ENCODE measurements at places on chromosomes 3 and 15.

GRCh38 chr3:29955413-29955812 lies 651.0 kb upstream of the TGFBR2 start:
- H3K4me3 ChIP-seq, result no peak overlapping the region
- H3K27me3 ChIP-seq, result no peaks in the 10 kb centered on the region
- no peaks in the 10 kb centered on the region for H3K4me1 ChIP-seq
- no peak overlapping the region for H3K27ac ChIP-seq
- no peak for DNase-seq

GRCh38 chr3:60001369-60001768 lies 951.5 kb upstream of the CFAP20DC start:
- no peaks in the 10 kb centered on the region for H3K36me3 ChIP-seq
- H3K27me3 ChIP-seq, result no peaks in the 10 kb centered on the region
- no peak for DNase-seq
- H3K4me1 ChIP-seq, result no peaks in the 10 kb centered on the region

GRCh38 chr3:126540342-126540849 lies 16.4 kb downstream of the CHST13 start:
- peaks cover 8% of the 10 kb centered on the region for H3K4me1 ChIP-seq
- H3K36me3 ChIP-seq, result no peaks in the 10 kb centered on the region
- H3K4me3 ChIP-seq, result no peak overlapping the region
- DNase-seq, result no peak
- no peaks in the 10 kb centered on the region for H3K27me3 ChIP-seq

GRCh38 chr3:9087831-9088413 lies 124.7 kb upstream of the RAD18 start:
- H3K4me3 ChIP-seq, result no peak overlapping the region
- no peak for DNase-seq
- peak overlapping the region; percentile 19 for H3K27ac ChIP-seq
- H3K27me3 ChIP-seq, result no peaks in the 10 kb centered on the region
- no peaks in the 10 kb centered on the region for H3K36me3 ChIP-seq

DNA sequence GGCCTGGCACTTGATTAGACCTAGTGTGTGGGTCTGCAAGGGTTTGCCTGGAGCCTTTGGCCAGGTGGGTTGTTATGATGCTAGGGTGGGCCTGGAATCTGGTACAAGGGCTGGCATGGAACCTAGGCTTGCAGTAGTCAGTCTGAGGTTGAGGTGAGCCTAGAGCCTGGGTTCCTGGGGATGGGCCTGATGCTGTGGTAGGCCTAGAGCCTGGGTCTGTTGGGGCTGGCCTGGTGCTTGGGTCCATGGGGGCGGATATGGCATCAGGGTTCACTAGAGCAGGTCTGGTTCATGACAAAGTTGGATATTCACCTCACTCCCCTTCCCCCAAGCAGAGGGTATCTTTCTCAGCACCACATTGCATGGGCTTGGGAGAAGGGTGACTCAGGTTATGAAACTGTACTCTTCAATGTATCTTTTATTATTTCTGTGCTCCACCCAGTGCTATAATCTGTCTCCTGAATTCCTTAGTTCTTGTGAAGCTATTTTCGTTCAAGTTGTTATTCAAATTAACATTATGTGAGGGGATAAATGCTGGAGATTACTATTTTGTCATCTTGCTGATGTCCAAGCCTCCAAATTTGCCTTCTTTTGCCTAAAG lies 274.4 kb downstream of the NFKBIZ start:
- H3K27me3 ChIP-seq, result no peaks in the 10 kb centered on the region
- no peak for DNase-seq
- no peak overlapping the region for H3K4me3 ChIP-seq
- peak overlapping the region; percentile 80 for H3K27ac ChIP-seq
- H3K36me3 ChIP-seq, result no peaks in the 10 kb centered on the region

Measured in esophagus squamous epithelium (tissue), 5 donors.